Hepatocyte (in vitro differentiated cells): ENCODE measurements at places on chromosomes 11 and 22. TPM values are rescaled to one million over a fixed set of nuclear protein-coding genes. Genes with fewer than 3 reads are reported as not detected.
A peak's percentile ranks its signal among the peaks of the same experiment; 100 is the strongest.

The DLG2 gene
- polyA plus RNA-seq: 0.45 and 2.6 TPM in 2 replicates

- no peak for DNase-seq
These were observed 27.4 kb downstream of the IL18BP start for GRCh38 chr11:72026090-72026489.

DNA sequence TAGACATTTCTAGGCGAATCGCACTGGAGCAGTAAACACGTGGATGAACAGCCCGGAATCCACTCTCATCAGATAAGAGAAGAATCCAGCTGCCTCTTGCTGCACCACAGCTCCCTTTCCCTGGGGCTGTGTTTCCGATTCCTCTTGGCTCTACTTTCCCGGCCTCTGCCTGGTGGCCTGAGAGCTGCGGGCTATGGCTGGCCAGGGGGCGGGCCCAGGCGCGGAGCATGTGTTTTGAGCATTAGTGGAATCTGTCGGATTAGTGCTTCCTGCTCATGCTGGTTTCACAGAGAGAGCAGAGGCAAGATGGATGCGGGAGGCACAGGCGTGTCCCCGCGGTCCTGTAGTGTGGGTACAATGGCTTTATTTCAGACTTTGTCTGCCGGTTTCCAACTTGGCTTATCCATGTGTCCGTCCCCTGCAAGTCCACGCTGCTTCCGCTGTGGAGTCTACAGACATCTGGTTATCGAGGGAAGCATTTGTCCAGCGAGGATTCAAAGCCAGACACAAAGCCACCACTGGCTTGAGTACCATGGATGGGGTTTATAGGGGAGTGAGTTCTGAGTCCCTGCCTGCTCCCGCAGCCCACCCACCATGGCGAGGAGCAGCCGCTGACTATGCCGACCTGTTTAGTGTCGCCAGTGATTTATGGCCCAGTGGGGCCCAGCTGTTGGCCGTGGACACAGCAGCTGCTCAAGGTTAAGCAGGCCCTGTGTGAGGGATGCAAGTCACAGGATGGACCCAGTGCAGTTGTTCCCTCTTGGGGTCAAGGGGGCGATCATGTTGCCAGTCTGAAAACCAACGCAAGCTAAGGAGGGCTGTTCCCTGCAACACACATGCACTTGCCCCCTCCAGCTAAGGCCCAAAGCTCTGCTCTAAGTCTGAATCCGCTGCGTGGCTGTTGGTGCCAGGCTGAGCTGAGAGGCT, 43.3 kb upstream of the EP300 start:
- DNase-seq: peak; percentile 83

The TMEM45B gene
- polyA plus RNA-seq: 71.0 and 97.2 TPM in 2 replicates

The RAB30 gene
- polyA plus RNA-seq: 2.5 and 2.6 TPM in 2 replicates

DNA sequence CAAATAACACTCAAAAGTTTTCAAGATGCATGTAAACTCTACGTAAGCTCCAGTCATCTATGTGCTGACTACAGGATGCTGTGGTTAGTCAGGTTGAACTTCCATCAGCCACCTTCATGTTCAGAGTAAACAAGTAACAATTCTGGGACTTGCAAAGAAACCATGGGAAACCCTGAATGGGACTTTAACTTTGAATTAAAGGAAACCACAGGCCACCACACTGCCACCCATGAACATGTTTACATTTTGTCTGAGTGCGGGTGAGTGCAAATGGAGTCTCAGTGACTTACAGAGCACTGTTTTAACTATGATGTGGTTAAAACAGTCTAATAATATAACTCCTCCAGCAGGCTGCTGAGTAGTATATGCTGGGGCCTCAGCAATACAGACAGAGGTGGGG, 12.9 kb upstream of the SYTL2 start:
- DNase-seq: no peak

- no peak for DNase-seq
These were observed 816.3 kb downstream of the OPCML start for GRCh38 chr11:132716037-132716436.

DNA sequence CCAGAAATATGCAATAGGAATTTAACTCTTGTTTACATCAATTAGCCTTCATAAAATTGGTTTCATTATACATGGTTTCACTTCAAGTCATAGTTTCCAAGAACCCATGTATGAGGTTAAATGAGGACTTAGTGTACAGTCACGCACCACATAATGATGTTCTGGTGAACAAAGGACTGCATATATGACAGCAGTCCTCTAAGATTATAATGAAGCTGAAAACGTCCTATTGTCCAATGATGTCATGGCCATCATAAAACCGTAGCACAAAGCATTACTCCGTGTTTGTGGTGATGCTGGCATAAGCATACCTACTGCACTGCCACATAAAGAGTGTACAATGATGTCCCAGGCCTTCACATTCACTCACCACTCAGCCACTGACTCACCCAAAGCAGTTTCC, 31.1 kb downstream of the SMCO4 start:
- no peak for DNase-seq

- DNase-seq: no peak
These were observed 3.0 kb downstream of the RHOG start for GRCh38 chr11:3837793-3838192.

DNA sequence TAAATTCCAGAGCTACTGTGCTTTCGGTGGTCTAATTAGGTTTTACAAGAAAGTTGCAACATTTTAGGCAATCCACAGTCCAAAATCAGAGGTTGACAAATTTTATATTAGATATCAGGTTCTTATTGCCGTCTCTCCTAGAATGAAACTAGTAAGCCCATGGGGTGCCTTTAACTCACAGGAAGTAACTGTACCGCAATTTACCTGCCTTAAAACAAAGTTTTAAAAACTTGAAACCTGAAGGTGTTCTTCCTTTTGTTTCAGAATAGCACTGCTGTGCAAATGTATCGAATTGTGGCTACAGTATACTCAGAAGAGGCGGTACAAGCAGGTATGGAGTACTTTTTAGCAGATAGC, 77.2 kb downstream of the PISD start:
- no peak for DNase-seq

- no peak for DNase-seq
These were observed 18.7 kb downstream of the SLC6A5 start for GRCh38 chr11:20618083-20618482.

The PDGFD gene
- polyA plus RNA-seq: 17.3 and 17.7 TPM in 2 replicates

The SPON1 gene
- polyA plus RNA-seq: 34.5 and 47.8 TPM in 2 replicates

The MYO18B gene
- polyA plus RNA-seq: not detected in 2 replicates

The PRDM11 gene
- polyA plus RNA-seq: 8.8 and 11.2 TPM in 2 replicates

- DNase-seq: no peak
These were observed 169.4 kb upstream of the SYT13 start for GRCh38 chr11:45455536-45455935.

- no peak for DNase-seq
These were observed 60.5 kb upstream of the IZUMO1R start for GRCh38 chr11:94243571-94244515.

The OR4D6 gene
- not detected in 2 replicates for polyA plus RNA-seq

The C22orf31 gene
- polyA plus RNA-seq: 0.16 TPM in 1 of 2 replicates, not detected in the other

The INS gene
- not detected in 2 replicates for polyA plus RNA-seq

DNA sequence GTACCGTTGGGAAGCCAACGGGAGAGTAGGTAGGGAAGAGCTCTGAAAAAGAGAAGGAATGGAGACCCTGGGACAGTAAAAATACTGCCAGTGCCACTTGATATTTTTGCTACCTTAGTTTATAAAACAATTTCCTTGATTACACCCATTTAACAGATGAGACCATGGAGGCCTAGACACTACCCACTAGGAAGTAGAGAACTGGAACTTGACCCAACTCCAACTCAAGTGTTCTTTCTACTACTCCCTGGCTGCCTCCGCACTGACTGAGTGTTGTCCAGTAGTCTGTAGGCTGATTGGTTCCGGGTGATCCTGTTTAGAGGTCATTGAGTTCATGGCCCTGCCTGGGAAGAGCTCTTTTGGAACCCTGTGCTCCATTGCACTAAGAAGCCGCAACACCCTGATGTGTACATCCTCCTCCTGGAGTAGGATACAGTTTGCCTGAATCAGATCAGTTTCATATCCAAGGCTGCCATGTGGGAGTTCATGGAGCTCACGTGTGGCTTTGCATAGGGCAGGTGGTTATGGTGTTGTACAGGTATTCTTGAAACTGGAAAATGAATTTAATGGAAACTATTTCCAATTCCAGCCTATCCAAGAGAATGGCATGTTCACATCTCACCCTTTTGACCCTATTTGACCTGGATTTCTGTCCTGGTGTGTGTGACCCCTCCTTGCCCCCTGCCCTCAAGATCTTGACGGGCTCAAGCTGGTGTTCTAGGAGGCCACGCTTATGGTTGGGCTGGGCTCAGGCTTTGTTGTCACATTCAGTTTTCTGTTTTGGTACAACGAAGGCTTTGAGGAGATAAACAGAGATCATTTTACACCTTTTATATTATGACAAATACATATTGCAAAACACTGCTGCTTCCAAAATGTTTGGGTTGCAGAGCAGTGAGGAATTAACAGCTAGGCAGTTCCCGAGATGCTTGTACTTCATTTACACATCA, 102.2 kb upstream of the NNMT start:
- DNase-seq: no peak

GRCh38 chr11:33040862-33041453, 1.6 kb downstream of the TCP11L1 start:
- no peak for DNase-seq

DNA sequence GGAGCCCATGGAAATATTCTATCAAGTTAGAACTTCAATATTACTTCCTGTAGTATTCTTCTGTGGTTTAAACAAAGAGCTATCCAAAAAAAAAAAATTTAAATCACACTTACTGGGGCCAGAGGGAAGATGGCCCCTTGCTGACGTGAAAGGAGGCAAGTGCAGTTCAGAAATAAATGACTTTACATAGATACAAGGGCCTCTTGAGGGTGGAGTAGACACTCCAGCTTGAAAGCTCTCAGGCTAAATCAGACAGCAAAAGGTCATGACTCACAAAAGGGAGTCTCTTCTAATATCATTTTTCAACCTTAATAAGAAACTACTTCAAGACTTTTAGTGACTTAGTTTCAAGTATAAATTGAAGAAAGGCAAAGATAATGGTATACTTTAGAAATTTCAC, 1160.3 kb downstream of the FAM181B start:
- no peak for DNase-seq

DNA sequence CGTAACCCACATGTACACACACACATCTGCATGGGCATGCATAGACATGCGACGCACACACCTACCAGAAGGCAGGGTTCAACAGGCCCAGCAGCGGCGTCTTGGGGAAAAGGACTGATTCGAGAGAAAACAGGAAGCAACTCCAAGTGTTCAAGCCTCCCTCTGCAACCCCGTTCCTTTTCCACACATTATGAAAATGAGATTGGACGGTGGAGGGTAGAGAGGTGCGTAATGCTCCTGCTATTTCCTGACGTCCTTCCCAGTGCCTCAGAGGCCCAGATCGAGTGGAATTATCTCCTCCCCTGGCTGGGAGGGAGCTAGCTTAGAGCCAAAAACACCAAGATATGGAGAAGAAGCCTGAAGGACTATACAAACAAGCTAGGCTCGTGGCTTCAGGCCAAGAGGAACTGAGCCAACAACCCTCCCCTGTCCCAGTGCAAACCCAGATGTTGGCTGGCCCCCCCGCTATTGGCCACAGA, 289.2 kb downstream of the MN1 start:
- DNase-seq: peak; percentile 62

The ALDH3B2 gene
- 0.61 and 1.6 TPM in 2 replicates for polyA plus RNA-seq

DNA sequence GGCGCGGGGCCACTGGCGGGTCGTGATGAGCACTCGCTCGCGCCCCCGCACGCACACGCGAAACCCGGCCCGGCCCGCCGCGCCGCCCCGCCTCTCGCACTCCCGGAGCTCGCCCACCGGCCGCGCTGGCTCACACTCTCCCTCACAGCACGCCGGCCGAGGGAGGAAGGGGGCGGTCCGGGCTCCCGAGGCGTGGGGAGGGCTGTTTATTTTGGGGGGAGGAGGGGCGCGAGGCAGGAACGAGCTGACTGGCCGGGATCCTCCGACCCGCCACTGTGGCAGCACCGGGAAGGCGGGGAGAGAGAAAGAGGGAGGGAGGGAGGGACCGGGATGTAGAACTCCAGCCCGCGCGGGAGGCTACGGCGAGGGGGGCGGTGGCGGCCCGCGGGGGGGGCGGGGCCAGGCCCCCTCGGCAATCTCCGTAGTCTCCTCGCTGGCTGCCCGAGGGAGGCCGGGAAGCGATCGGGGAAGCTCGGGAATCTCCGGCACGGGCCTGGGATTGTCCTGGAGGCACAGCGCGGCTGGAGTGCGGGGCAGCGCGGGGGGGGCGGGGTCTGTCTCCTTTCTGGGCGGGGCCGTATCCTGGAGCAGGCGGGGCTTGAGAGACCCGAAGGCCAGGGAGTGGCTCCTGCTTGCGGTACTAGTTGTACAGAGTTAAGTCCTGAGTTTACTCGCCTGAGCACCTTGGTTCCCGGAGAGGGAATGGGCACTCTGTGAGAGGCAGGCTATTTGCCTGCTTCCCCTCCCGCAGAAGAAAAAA, at the start of gene RBFOX2:
RBFOX2 (minus strand) TSS at position 179 of the 760 bp plus-strand sequence. CDS start 399 bp downstream, outside the sequence.
- DNase-seq: peak; percentile 98

The TOM1 gene
- polyA plus RNA-seq: 105 and 114 TPM in 2 replicates

GRCh38 chr11:73072935-73073481, 69.1 kb downstream of the FCHSD2 start:
- peak; percentile 29 for DNase-seq

The VSTM5 gene
- 0.26 and 0.97 TPM in 2 replicates for polyA plus RNA-seq

DNA sequence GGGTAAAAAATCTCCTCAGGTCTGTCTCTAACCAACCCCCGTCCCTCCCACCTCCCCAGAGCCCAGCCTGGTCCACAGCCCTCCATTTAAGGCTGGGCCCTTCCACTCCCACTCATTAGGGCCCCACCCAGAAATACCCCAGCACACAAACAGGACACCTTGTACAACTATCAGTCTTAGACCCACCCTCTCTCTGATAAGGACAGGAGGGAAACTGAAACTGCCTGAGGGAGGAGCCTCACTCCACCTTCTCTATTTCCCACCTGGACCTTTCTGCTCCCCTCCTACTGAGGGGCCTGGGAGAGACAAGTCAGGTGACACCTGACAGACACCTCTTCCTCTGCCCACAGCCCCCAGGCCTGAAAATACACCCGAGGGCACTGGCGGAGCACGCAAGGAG, 90.2 kb downstream of the PLEKHA7 start:
- DNase-seq: peak; percentile 77

The CRYBB1 gene
- polyA plus RNA-seq: 0.79 TPM in 1 of 2 replicates, not detected in the other

DNA sequence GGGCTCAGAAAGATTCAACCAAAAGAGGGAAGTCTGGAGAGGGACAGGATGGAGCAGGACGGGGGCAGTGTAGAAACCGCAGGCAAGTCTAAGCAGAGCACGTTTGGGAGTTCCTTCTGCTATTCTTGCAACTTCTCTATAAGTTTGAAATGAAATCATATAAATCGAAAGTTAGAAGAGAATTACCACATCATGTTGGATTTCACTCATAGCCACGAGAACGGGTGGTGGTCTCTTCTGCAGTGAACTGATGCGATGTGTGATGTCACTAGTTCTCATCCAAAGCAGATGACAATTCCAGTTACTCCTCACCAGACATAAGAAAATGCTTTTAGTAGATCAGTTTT, 36.0 kb downstream of the KCNQ1 start:
- DNase-seq: no peak

DNA sequence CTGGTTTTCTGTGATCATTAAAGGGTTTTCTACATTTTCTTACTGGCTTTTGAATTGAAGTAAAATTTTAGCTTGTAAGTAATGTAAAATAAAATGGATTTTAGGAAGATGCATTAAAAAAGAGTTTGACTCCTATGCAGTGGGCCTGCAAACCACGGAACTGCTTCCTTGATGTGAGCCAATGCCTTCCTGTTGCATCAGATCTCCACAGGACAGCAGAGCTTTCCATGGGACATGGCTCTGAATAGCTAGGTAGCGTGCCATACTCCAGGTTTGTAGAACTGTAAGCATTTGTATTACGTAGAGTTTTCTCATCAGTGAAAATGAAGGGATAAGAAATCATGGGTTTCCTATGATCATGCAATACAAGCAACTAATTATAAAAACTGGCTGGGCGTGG, 133.4 kb downstream of the SWAP70 start:
- DNase-seq: no peak
